ENCODE measurements at places on chromosomes 2 and 18.
A peak's percentile ranks its signal among the peaks of the same experiment; 100 is the strongest.

DNA sequence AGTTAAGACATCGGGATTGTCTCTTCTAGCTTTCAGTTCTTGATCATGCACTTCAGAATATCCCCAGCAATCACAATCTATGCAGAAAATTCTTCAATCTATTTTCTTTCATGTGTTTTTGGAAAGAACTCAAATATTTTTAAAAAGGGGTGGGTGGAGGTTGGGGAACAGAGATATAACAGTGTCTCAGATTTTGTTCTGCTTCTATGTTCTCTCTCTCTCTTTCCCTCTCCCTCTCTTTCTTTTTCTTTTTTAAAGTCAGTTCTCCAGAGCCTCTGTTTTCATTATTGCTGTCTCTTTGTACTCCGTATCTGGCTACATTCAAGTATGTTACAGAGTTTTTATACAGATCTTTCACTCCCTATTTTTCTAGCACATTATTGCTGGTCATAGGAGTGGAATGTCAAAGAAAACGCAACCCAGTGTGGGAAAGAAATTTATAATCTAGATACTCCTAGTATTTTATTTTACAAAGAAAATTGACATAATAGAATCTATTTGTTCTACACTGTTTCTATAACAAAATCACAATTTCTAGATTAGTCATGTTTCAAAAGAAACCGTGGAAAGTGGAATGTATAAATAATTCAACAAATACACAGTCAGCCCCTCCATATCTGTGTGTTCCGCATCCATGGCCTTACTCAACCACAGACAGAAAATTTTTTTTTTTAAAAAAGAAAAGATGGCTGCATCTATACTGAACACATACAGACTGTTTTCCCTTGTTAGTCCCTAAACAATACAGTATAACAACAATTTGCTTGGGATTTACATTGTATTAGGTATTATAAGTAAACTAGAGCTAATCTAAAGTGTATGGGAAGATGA, 11.2 kb upstream of the NEMP2 start:
- no peak for DNase-seq

DNA sequence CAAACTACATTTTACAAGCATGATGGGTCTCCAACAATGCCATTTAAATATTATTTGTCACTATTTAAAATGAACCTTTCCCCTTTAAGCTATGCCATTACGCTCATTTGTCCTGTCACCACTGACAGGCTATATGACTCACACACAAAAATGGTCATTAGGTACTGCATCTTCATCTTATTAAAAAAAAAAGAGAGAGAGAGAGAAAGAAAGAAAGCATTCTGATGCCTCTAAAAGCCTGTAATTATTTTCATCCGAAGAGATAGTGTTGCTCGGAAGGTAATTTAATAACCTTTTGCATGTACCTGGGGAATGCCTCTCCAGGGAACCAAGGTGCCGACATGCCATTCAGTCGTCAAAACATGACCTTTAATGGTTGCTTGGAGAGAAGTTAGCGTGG, 226.7 kb downstream of the ARHGAP15 start:
- DNase-seq, result no peak

GRCh38 chr2:216084547-216084946, 2.8 kb downstream of the TMEM169 start:
- peak; percentile 12 for DNase-seq

- no peak for DNase-seq
Measured at GRCh38 chr18:37654731-37655369, 89.3 kb upstream of the CELF4 start.

- no peak for DNase-seq
Measured at GRCh38 chr18:65124633-65125032, 626.2 kb upstream of the CDH7 start.

DNA sequence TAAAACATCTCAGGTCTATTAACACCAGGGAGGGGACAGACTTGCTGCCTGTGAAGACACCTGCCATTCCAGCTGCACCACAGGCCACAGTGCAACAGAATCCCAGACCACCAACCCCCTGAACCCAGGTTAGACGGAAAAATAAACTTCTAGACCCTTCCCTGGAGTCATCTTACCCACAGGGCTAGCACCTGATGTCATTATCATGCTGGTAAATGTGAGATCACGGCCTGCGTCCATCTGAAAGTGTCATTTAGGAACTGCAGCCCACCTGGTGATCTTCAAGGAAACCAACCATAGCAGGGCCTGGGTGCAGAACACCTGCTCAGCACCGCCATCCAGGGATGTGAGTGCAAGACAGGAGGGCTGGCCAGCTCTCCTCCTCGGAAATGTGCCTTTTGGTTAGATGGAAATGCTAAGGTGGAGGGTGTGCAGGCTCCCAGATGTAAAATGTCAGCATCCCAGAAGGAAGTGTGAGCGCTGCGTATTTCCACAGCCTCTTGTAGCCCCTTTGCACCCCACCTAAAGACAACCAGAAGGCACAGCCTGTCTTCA, 80.8 kb downstream of the PTGR3 start:
- no peak for DNase-seq

DNA sequence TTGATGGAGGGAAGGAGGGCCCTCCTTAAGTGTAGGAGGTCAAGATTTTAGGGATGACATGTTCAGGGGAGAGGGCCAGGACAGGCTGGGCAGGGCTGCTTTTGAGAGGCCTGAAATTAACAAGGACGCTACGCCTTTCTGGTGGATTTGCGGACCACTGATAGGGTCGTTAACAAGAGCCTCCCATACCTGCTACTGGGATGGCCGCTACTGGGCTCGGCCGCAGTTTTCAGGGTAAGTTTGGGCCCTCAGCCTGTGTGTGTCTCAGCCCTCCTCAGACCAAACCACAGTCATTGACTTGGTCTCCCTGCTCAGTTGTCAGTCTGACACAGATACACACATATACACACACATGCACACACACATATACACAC, 180.9 kb downstream of the SMAD2 start:
- DNase-seq, result no peak

GRCh38 chr2:147501968-147502367, 342.9 kb upstream of the ACVR2A start:
- DNase-seq, result no peak

DNA sequence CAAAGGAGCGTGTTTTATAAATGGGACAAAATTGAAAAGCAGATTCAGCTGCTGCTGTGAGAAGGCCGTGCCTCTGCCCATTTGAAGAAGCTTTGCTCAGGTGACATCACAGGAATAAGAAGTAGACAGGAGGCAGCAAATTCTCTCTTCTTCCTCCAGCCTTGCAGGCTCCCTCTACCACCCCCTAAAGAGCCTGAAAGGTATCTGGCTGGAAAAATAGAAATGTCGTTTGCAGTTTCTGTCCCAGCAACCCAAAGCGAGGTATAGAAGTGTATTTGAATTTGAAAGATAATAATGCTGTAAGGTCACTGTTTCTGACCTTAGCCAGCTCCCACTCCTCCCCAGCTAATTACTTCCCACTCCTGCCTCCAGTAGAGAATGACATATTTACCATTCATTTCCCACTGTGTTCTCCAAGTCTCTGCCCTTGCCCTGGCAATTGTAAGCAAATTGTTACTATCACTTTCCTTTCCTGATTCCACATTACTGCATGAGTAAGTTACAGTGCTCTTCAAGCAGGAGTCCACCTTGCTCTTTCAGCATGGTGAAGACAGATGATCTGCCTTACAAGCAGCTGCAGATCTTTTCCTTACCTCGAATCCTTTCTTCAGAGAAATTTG, 56.8 kb upstream of the RASGRP3 start:
- DNase-seq, result no peak

DNA sequence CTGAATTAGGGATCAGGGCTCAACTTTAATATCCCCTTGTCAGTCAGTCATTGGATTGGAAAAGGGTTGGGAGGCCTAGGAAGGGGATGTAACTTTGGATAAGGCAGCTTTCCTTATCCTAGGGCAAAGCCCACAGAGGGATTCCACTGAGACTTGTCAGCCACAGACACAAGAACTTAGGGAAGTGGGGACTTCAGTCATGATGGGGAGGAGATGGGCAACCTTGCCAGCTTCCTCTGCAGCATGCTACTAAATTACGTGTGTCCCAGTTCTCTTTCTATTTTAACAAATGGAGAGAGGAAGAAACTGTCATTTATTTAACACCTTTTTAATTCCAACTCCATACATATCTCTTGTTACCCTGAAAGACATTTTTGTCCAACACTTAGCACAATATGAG, 237.8 kb downstream of the WDR7 start:
- DNase-seq, result no peak

- DNase-seq, result no peak
Measured at GRCh38 chr2:133078667-133079411, 408.8 kb upstream of the LYPD1 start.

- no peak for DNase-seq
Measured at GRCh38 chr2:222315443-222316121, 16.8 kb upstream of the PAX3 start.

DNA sequence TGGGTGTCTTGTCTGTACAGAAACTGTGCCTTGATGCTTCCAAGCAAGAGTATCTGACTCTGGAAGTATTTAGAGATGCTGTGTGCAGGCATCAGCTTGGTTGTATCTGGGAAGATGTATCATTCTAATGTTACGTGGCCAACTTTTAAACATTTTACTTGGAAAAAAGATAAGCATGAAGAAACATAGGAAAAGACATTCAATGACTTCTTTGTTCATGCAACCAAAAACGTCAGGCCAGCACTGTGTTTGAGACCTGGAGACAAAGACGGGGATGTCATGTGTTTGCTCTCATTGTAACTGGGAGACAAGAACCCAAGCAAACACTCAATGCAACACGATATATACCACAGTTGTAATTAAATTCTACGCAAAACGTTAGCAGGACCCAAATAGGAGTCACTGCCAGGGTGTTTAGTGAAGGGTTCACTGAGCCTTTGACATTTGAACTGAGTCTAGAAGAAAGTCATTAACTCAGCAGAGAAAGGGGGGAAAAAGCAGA, 8.9 kb upstream of the SESTD1 start:
- DNase-seq, result no peak

DNA sequence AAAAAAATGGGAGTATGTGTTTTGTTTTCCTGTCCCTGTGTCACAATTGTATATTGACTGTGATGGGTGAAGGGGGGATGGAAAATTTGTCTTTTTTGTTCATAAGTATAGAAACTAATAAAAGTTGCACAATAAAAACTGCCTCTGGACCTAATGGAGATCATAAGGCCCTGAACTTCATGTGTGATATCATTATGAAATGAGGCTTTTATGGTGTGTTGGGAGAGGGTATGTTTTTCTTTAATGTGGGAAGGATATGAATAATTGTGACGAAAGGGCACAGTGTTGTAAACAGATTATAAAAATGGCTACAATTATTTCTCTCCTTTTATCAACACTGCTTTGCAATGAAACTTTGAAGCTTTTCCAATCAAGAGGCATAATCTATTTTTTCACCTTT, 1889.3 kb upstream of the CELF4 start:
- DNase-seq, result no peak

DNA sequence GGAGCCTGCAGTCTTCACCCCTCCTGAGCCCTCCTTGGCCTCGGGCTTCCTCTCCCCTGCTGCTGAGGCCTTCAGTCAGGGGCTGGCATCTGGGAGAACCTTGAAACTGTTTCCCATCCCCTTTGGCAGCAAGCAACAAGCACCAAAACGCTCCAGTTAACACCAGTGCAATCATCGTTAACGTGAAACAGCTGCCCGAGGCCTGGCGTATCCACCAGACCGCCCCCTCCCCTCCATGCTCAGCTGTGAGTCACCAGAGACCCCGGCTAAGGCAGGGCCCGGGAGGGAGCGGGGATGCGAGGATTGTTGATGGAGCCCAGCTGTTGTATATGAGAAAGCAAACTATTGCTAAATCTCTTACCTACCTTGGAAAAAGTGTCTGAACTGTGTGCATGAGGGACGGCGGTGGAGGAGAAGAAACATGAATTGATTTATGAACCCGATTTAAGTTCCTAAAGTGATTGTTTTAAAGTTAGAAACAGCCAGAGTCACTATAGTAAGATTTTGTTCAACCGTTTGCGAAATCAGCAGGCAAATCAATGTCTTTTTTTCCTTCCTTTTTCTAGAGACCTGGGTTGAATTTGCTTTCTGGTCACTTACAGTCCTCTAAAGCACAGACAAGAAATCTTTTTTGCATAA, 5.2 kb downstream of the ZFP36L2 start:
- no peak for DNase-seq

DNA sequence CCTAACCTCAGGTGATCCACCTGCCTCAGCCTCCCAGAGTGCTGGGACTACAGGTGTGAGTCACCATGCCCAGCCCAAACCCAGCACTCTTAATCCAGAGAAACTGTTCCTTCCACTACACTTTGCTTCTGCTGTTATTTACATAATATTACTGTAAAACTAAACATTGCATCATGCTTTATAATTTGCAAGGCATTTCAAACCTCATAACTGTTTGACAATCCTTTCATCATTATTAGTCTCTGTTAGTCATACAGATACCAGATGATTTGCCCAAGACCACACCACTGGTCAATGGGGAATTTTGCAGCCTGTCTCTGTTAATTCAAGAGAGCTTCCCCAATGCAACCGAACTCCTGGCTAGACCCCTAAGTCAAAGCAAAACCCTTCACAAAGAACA, 338.3 kb downstream of the ALK start:
- DNase-seq, result no peak

GRCh38 chr2:81658227-81658626, 1353.7 kb upstream of the LRRTM1 start:
- DNase-seq, result no peak
